ENCODE measurements at places on chromosomes 12 and 14.

DNA sequence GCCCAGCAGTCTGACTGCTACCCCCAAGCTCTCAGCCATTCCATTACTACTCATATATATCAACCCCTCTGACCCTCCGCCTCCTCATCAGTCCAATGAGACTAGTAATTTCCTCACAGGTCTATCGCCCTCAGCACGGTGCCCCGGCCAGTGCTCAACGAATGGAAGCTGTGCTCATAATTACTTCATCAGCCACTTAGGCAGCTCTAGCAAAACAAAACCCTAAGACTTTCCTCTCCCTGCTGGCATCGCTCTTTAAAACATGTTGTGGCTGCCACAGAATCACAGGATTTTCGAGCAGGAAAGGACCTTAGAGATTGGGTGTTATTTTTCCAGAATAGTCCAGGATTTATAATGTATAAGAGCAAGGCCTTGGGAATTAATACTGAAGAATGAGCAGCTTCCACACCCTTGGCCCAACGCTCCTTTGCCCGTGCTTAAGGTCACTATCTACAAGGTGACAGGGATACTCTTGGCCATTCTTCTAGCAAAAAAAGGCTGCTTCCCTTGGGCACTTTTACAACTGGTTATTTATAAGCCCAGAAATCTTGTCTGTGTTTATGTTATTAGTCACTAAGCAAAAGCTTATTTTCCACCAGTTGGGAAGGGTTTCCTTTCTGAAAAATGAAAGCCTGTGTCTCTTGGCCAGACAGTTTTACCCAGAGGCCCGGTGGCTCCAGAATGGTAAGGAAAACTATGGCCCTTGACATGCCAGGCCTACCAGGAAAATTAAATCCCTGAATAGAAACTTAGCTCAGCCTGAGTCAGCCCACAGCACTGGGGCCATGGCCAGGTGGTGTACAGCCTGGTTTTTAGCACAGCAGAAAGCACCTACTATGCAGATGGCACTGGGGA is 47.9 kb downstream of the NUAK1 start:
- DNase-seq: peak; percentile 97

- DNase-seq: peak; percentile 68
Measured at GRCh38 chr12:53381731-53382630, 2.0 kb downstream of the SP1 start.

- DNase-seq: no peak
Measured at GRCh38 chr14:57329833-57330232, 60.6 kb upstream of the NAA30 start.

DNA sequence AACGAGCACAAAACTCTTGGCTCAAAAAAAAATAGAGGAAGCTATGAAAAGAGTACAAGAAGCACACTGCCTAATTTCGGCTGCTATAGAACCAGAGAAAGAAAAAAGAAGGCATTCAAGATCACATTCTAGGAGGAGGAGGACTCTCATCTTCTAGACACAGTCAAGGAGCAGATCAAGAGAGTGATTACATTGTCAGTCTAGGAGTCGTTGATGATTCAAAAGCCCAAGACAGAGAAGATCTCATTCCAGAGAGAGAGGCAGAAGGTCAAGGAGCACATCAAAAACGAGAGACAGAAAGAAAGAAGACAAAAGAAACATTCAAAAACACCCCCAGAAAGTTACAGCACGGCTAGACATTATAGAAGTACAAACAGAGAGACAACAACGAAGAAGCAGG is 131.8 kb upstream of the AEBP2 start:
- no peak for DNase-seq

DNA sequence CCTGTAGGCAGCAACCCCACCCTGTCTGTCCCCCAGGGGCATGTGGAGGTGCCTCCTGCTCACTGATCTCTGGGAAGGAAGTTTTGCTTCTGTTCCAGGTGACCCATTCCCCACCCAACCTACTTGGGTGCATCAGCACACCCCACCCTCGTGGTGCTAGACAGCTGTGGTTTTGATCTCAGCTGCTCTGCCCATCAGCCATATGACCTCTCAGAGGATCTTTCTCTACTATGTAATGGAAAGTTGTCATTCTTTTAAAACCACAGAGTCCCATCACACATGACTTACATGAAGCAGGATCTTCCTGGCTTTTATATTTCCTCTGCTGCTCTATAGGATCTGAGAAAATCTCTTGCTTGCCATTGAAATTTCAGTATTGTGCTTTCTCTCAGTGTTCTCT is 13.5 kb upstream of the KRT82 start:
- DNase-seq: peak; percentile 75

GRCh38 chr12:100404769-100405407 is 48.0 kb downstream of the SLC17A8 start:
- peak; percentile 48 for DNase-seq

DNA sequence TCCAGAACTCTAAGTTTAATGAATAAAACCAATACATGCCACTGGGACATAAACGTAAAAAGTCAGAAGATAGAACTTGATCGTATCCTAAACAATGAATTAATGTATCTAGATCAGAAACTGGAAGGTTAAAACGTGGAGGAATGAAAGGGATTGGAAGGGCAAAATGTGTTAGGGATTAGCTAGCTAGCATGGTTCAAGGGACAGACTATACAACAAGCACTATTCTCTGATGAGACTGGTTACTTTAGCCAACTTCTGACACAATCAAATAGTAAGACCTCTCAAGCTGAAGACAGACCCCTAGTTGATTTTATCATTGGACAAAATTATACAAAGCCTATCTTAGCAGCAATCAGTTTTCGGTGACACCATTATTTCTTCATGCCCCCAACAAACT is 18.7 kb upstream of the OXA1L start:
- no peak for DNase-seq

GRCh38 chr14:64601571-64601970 is 51.8 kb downstream of the PPP1R36 start:
- no peak for DNase-seq

GRCh38 chr12:28360253-28360652 is 170.0 kb downstream of the CCDC91 start:
- no peak for DNase-seq

GRCh38 chr12:90870971-90871725 is 83.8 kb downstream of the CCER1 start:
- DNase-seq: no peak

DNA sequence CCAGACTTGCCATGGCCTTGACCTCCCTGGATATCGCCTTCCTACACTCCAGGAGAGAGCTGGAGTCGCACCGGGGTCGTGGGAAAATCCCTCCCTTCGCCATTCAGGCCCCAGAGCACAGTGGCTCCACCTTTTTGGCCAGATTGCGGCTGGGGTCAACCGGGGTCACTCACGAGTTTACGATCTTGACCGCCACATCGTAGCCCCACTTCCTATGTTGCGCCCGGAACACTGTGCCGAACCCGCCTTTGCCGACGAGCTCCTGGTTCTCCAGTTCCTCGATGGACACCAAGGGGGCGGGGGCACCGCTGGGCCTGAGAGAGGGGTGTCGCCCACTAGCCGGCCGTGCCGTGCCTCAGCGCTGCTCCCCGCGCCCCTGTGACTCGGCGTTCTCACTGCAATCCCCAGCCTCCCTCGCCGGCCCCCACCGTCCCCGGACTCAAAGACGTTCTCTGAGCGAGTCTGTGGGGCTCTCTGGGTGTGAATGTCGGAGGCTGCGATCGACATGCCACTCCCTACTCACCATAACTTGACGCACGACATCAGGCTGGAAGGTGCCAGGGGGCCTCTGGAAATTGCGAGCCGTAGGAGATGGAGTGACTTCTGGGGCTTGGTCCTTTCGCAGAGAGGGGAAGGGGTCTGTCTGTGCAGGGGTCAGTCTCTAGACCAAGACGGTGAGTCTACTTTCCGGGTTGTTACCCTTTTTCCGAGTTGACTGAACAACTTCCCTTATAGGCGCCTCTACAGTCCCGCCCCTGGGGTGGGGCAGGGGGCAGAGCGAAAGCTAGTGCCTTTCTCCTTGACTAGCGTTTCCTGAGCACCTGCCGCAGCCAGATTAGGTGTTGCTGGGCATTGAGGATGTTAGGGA is at the start of gene RIPK3:
TSS of gene RIPK3 (minus strand) at position 708 of the 868 bp plus-strand sequence. CDS start at position 543, 165 bp downstream.
- DNase-seq: no peak

DNA sequence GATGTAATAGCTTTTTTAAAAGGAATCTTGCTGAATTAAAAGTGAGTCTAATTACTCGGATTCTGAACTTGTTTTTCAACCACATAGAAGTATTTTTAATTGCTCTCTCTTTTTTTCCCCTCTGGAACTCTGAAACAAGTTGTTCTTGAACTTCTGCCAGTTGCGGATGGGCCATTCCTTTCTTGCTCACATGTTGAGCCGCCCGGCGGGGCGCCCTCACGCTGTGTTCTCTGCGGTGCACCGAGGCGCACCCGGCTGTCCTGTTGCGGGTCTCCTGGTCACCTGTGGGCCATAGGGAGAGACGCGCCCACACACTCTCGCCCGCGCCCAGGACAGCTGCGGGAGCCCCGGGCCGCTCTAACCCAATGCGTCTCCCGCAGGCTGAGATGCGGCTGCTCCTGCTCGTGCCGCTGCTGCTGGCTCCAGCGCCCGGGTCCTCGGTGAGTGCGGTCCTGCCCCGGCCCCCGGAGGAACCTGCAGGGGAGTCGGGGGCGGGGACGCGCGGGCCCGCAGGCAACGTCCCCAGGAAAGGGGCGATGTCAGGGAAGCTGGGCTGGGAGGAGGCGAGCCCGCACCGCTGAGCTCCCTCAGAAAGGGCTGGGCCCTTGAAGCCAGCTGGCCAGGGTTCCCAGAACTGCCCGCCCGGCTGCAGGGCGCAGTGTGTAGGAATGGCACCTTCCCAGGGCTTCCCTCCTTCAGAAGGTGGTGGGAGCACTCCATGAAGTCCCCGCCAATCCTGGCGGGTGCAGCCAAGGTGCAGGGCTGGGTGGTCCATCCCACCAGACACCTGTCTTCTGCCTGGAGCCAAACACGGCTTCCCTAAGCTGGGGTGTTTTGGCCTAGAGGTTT is 2.3 kb downstream of the PAPLN start:
- DNase-seq: peak; percentile 85

GRCh38 chr12:122245553-122245952 is 19.7 kb upstream of the DIABLO start:
- no peak for DNase-seq

DNA sequence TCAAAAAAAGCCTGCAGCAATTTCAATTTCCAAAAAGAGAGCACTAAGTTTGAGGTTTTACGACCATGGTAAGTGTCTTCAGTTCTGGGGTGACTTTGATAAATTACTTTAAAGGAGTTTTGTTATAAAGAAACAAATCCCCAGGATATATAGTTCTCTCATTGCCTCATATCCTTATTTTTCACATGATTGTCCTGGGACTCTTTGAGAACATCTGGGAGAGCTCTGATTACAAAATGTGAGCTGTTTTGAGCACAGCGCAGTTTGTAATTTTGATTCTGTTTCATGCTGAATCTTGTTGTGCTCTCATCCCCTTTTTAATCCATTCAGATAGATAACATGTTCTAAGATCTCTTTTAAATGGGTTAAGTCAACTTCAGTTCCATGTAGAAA is 67.7 kb upstream of the DCN start:
- DNase-seq: no peak

GRCh38 chr14:88823968-88824313 is 510 bp upstream of the TTC8 start:
- no peak for DNase-seq

- DNase-seq: no peak
Measured at GRCh38 chr12:67019070-67019469, 250.1 kb upstream of the CAND1 start.

DNA sequence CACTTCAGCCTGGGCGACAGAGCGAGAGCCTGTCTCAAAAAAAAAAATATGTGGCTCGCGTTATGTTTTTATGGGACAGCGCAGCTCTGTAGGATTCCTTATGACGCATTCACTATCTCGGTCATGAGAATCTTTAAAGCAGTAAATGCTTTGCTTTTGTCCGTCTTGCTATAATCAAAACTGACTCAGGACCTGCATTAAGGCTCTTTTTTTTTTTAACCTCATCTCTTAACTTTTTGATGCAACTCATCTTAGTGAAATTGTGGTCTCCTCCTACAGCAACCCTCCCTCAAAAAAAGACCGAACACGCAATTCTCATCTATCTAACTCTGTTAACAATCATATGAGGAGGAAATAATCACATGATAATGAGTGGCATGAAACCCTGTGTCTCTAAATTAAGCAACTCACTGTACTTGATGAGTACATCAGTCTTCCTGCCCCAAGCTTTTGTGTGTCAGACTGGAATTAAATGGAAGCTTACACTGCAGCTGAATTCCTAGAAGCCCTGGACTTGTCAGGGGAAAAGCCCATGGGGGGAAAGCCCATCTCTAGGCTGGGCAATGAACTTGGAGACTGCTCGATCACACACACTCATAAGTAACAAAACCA is 4.3 kb downstream of the P2RX4 start:
- DNase-seq: peak; percentile 77

DNA sequence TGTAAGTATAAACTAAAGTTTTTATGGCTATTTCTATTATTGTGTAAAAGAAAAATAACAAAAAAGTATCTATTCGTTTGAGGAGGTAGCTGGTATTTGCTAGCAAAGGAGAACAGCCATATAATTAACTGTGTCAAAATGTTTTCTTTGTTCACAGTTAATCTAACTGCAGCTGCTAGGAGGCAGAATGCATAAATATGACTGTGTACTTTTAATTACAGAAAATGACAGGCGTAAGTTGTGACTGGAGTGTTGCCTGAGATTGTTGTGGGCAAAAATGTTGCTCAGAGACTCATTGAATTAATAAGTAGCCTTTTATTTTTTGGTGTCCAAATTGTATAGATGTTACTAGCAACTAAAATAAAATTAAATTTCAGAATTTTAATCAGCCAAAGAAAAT is 33.5 kb downstream of the PTPRO start:
- no peak for DNase-seq

GRCh38 chr14:68865542-68865941 is 72.7 kb upstream of the ZFP36L1 start:
- DNase-seq: no peak

GRCh38 chr12:109191621-109192250 is 75.3 kb downstream of the ACACB start:
- peak; percentile 11 for DNase-seq

DNA sequence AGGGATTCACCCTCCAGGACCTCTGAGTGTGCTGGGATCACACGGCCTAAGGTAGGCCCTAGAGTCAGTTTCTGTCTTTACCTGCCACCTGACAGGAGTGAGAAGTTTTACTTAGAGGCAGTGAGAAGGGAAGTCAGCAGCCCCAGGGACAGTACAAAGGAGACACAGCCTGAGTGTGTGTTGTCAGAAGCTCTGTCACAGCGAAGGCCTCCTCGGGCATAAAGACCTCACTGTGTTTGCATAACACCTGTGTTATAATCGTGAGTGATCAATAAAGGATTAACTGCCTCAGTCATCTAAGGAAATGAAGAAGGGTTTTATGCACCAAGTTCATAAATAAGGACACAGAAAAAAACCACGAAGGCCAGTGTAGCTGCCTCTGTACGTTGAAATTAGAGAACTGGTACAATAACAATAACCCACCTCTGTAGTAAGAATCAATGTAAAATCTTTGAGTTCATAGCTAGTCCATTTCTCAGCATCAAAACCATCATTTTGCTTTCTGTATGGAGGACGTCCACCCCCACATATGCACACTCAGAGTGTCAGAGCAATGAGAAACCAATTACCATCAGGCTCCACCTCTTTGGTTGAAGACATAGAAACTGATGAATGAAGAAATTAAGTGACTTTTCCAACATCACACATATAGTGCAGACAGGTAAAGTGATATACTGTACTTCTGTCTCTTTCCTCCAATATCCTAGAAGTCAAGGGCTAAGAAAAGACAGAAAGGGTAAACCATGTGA is 159.3 kb downstream of the DAD1 start:
- DNase-seq: no peak

All from EH (cell line).